ENCODE measurements at places on chromosomes 6 and 20.

GRCh38 chr6:15817100-15817499, 154.3 kb upstream of the DTNBP1 start:
- DNase-seq, result no peak

- DNase-seq, result no peak
These were observed 29.8 kb upstream of the AHI1 start for GRCh38 chr6:135527116-135527959.

- DNase-seq, result no peak
These were observed 81.4 kb upstream of the TCF21 start for GRCh38 chr6:133807501-133807900.

GRCh38 chr20:43843096-43843964, 71.3 kb upstream of the TOX2 start:
- no peak for DNase-seq

DNA sequence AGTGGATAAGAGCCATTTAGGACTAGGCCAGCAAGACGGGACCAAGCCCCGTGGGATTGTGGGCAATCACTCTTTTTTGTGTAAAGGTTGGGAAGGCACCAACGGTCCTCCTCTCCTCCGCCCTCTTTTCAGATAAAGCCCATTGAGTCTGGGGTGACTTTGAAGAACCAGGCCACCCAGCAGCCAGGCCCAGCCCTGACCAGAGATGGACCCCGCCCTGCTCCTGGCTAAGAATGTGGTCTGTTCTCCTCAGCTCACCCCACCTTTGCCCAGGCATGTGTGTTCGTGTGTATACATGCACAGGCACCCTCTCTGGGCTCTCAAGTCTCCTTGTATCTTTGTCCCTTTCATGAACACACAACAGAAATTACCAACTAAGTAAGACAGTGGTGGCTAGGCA, 9.1 kb downstream of the SDC4 start:
- no peak for DNase-seq
